CD4-positive, alpha-beta T cell (primary cell): ENCODE measurements at places on chromosomes 3 and 15.
A peak's percentile ranks its signal among the peaks of the same experiment; 100 is the strongest.

- DNase-seq = no peak
Observed at GRCh38 chr3:108505811-108506210, 4.6 kb downstream of the MYH15 start.

DNA sequence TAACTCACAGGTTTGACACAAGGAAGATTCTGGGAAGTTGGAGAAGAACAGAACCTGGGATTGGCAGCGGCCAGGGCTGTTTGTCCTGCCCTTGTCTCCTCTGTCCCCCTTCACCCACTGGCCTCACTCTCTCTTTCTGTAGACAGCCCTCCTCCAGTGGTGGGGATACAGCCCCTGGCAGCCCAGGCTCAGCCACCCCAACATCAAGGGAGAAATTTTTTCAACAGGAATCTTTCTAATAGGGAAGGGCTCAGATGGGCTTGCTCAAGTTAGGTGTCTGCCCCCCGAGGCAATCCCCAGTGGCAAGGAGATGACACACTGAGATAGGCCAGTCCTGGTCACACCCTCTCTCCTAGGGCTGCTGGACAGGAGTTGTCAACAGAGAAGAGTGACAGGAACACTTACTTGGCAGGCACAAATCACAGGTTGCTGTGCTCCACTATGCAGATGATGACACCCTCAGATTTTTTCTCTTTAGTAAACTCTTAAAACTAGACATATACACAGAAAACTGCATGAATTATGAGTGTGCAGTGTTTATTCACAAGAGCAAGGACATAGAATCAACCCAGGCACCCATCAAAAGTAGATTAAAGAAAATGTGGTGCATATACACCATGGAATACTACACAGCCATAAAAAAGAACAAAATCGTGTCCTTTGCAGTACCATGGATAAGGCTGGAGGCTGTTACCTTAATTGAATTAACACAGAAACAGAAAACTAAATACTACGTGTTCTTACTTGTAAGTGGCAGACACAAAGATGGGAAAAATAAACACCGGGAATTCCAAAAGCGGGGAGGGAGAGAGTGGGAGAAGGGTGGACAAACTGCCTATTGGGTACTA is 36.3 kb downstream of the PLA2G4D start:
- no peak for DNase-seq

DNA sequence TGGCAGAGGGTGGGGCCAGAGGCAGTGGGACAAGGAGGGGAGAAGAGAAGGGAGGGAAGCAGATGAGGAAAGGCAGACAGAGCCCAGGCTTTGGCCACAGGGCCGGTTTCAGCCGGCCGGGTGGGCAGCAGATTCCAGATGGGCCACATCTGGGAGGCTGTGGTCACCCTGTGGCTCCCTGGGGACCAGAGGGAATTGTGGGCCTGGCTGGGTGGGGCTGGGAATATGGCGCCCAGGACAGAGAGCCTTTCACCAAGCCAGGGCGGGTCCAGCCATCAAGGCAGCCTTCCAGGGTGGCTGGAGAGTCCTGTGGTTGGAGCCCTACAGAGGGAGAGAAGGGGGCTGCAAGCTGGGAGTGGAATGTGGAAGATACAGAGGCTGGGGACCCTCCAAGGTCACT is 18.9 kb downstream of the PTH1R start:
- no peak for DNase-seq

- peak; percentile 5 for DNase-seq
Observed at GRCh38 chr15:66294157-66294931, 976 bp downstream of the DIS3L start.

GRCh38 chr3:19173945-19174344 is 25.6 kb downstream of the KCNH8 start:
- no peak for DNase-seq

- DNase-seq = no peak
Observed at GRCh38 chr3:63870615-63871005, 6.9 kb downstream of the ATXN7 start.

DNA sequence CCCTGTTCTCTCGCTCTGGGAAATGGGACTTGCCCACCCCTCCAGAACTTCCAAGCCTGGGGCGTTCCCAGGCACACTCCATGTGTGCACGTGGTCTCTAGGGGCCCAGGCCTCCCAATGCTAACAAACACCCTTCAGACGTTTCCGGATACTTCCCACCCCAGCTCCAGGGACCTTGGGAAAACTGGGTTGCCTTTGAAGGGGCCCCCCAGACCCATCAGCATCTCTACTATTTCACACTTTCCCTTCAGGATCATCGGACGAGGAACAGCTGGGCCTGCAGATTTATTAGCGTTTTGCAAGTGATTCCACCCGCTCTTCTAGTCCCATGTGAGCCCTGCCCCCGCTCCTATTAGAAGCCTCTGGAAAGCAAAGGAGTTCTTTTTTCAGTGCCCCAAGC is 63.2 kb downstream of the MAGEF1 start:
- DNase-seq = no peak

DNA sequence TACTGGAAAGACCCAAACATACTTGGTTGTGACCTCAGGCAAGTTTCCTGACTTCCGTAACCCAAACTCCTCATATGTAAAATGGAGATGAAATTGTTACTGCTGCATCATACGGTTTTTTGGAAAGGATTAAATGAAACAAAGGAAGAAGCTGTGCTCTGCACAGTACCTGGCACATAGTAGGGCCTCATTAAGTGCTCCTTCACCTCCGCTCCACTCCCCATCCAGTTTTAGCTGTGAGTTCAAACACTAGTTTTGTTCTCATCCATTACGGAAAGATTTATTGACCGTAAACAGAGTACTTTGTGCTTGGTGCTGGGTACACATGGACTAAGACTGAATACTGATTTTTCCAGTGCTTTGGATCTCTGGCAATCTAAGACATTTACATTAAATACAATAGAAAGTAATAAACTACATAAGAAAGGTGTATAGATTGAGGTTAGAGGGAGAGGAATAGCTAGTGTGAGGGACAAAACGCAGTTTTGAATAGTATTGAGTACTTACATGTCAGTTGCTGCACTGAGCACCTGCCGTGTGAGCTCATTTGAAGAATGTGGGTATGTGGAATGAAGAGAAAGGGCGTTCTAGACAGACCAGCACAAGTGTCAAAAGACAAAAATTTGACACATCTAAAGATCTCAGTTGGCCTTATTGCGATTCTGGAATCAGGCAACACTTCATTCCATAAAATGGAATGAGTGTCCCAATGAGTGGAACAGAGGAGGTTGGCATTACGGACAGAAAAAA is 594 bp upstream of the ICE2 start:
- DNase-seq = no peak

DNA sequence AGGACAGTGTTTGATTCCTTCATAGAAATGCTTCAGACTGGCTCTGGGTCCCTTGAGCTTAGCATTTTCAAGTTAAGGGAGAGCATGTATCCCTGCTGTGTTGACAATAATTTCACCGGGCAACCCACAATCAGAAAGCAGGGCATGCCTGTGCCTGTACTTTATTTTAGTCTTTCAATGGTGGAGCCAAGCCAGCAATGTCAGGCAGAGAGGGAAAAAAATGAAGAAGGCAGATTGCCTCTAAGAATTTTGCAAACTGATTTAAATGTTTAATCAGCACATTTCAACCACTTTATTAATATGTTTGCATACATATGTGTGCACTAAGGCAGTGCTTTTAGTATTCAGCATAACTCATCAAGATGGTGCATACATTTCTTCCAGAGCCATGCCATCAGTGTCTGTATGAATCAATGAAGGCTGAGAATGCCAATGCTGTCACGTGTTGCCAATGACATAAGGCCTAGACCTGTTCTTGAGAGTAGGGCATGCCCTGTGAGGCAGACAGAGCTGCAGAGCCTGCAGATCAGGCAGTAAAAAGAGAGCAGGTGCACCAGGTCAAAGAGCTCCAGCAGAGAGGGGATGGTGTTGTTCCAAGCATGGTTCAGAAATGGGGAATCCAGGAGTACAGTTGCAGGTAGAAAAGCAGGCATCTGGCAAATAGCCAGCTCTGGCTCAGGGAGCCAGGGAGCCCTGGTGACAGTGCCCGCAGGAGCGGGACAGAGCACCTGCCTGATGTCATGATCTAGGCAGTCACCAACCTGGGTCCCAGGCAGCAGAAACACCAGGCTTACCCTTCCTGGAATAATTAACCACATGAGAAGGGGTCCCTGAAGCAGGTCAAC is 508.5 kb downstream of the GABRG3 start:
- no peak for DNase-seq

- DNase-seq = no peak
Observed at GRCh38 chr3:132180337-132180791, 136.8 kb upstream of the ACP3 start.

GRCh38 chr3:63328365-63328764 is 50.3 kb downstream of the SYNPR start:
- DNase-seq = no peak

DNA sequence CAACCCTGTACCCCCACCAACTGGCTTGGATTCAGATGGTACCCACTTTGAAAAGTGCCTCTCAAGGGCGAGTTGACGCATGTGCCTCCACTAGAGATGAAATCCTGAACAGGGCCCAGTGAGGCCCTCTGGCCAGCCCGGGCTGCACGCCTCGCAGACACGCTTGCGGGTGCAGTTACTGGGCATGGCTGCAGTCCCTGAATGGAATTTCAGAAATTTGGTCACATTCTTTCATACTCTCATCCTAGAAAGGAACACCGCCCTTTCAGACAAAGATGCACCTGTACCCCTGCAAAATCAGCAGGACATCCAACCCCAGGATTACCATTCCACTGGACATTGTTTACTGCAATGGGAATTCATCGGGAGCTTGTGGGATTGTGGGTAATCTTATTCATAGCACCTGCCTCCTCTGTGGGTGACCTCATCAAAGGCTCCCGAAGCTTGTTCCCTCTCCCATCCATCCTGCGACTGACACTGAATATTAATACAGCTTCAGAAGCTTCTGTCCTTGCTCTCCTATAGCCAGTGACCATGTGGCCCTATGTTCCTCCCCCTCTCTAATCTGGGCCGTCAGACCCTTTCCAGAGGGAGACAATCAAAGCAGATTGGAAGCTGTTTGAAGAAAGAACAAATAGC is 42.5 kb upstream of the TPM1 start:
- no peak for DNase-seq

DNA sequence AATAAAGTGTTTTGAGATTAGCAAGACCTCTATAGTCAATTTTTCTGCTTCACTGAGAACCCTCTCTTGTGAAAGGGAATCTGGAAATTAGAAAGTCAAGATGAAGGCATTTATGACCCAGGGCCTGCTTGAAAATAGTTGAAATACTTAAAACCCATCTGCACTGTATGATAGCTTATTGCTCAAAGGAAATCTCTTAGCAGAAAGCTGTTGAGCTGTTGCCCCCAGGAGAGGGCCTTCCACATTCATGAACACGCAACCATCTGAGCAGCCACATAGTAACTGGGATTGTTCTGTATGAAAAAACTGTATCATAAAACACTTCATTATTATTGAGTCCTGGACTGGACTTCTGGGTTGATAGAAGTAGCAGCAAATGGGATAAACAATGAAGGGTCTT is 106.4 kb upstream of the PTX3 start:
- no peak for DNase-seq

DNA sequence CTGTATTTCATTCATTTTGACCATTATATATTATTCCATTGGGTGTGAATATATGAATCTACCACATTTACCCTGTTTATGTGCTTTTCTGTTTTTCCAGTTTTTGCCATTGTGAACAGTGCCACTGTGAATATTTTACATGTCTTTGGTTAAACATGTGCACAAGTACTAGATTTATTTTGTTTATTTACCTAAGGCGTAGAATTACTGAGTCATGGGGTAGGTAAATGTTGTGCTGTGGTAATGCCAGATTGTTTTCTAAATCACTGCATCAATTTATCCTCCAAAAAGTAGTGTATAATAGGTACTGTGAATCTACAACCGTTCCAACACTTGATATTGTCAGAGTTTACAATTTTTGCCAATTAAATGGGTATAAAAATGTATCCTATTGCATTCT is 362.1 kb upstream of the AGTR1 start:
- no peak for DNase-seq

GRCh38 chr15:42394106-42394505 is 34.8 kb downstream of the CAPN3 start:
- no peak for DNase-seq

DNA sequence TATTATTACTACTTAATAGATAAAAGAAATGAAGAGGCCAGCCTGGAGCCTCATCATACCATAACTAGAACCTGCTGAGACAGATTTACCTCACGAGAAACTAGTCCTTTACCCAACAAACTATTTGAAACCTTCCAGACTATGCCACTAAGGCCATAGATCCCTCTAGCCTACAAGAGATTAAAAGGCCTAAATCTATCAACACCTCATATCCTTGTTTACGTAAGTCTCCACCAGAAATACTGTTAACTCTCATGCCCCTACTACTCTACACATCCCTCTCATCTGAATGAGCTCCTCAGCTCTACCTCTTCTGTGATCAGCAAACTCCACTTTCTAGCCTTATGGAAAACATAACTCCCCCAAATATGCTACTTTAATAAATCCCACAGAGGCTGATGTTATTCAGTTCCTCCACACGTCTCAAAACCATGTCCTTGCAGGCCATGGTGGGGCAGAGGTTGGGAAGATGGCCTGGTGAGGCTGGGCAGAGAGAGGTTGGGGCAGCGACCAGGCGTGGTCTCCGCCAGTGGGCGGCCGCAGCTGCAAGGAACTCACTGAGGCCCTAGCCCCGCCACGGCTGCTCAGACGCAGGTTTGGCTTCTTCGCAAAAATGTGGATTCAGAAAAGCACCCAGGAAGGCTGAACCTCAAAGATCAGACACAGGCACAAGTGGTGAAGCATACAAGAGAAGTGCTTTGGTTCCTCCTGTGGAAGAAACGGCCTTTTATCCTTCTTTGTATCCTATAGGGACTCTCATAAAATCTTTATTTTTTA is 65.8 kb downstream of the GSK3B start:
- no peak for DNase-seq

- DNase-seq = no peak
Observed at GRCh38 chr3:162443376-162443775, 946.8 kb downstream of the OTOL1 start.

- DNase-seq = no peak
Observed at GRCh38 chr15:59384507-59384906, 11.8 kb upstream of the MYO1E start.

GRCh38 chr15:77266708-77267386 is 153.1 kb downstream of the PEAK1 start:
- DNase-seq = no peak

GRCh38 chr3:147701195-147701594 is 292.0 kb downstream of the ZIC1 start:
- no peak for DNase-seq

- DNase-seq = no peak
Observed at GRCh38 chr3:132342610-132343009, 25.4 kb downstream of the ACP3 start.

DNA sequence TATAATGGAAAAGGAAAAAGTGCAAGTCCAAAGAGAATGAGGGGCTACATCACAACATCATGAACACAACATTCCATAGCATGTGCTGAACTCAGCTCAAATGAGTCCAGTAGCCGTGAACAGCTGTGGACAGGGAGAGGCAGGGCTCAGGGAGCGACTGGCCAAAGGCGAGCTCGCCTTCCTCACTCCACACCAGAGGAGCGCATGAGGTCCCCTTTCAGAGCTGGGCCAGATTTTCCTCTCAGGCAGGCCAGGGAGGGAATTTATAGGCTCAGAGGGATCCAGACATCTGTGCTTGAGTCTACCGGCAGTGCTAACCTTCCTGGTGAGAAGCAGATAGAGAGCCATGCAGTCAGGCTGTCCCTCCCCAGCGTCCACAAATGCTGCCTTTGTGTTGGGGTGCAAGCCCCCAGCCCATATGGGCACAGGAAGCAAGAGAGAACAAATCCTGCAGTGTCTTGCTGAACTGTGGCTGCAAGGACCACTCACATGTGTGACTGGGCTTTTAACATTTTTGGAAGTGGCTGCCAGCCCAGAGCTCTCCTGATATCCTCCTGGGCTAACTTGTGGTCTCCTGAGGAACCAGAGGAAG is 32.5 kb downstream of the ARHGEF3 start:
- no peak for DNase-seq
